ENCODE measurements at places on chromosomes 7 and 10. TPM values are rescaled to one million over a fixed set of nuclear protein-coding genes. Genes with fewer than 3 reads are reported as not detected.

DNA sequence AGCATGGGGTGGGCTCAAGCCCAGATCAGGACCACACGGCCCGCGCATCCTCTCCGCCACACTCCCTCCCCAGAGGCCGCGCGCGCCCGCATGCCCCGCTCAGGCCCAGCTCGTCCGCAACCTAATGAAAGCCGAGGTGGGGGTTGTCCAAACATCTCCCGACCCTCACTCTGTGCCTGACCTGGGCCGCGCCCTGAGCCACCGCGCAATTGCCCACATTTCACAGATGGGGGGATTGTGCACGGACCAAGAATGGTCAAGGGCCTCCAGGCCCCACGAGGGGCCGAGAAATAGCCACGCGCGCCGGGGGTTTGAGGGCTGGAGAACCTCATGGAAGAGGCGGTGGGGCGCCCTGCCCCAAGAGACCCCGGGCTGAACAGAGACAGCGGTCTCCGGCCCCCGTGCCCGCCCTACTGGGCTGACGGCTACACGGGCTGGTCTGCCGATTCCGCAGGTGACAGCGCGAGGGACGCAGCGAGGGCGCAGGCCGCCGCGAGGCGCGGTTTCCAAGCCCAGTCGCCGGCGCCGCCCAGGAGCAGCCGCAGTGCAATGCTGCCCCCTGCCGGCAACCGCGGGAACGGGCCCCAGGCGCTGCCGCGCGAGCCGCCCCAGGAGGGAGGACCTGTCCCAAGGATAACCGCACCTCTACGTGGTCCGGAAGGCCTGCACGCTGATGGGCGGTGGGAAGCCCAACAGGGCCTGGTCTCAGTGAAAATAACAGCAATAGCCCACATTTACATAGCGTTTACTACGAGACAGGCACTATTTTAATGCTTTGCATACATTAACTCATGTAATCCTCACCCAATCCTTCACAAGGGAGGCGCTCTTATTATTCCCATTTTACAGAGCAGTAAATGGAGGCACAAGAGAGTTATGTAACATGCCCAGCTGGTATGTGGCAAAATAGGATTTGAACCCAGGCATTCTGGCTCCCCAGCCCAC lies 10.5 kb upstream of the GRID1 start:
- DNase-seq: no peak

GRCh38 chr10:73772281-73773151 lies 9.3 kb upstream of the CHCHD1 start:
- no peak for DNase-seq

- no peak for DNase-seq
These were observed 480 bp downstream of the VPS50 start for GRCh38 chr7:93232673-93233018.

DNA sequence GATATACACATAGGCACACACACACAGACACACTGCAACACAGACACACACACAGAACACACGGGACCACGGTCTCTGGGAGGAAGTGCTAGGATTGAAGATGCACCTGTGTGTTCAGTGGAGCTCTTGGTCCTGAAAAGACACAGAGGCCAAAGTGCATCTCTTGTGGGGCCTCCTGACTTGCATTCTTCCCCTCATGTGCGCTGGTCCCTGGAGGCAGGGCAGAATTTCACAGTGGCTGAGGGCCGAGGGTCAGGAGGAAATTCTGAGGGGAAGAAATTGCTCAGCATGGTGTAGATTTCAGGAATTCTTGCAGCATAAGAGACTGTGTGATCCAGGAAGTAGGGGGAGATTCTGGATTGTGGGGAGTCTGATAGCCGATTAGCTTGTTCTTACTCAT lies 35.9 kb downstream of the WDFY4 start:
- DNase-seq: no peak

- no peak for DNase-seq
These were observed 17.3 kb downstream of the DAGLB start for GRCh38 chr7:6430271-6430940.

DNA sequence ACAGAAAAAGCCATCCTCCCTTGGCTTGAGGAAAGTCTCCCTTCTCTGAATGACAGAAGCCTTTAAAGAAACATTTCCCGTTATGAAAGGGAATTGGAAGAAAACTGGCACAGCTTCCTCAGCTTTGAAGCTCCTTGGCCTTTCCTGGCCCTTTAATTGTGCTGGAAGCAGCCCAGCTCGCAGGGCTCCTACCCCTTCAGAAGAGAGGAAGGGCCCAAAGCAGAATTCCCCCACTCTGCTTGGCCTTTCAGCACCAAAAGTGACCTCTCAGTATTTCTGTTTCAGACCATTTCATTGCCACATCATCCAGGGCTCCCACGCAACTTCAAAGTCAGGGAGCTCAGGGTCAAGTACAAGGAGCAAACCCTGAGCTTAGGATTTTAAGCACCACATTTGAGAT lies 4.2 kb downstream of the AFAP1L2 start:
- no peak for DNase-seq

DNA sequence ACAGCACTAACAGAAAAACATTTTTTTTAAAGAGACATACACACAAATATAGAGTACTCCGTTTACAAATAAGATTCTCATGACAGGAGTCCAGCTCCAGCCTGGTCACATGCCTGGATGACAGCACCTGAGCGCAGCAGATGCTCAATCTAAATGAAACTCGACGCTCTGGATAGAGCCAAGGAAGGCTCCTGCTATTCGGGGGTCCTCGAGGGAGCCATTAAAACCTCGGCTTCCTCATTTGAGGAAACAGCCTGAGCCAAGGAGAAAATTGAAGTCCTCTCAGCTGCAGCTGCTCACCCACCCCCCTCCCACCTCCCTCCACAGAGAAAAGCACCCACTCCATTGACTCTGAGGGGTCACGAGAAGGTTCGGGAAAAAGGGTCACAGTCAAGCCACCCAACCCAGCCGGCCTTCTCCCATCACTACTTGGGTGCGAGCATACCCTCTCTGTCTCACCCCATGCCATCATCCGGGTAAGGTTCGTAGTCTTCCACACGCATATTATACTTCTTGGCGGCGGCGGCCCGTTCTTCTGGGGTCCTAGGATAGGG lies 673 bp downstream of the NDUFB8 start:
- DNase-seq: no peak

- DNase-seq: no peak
These were observed 699.3 kb downstream of the INHBA start for GRCh38 chr7:41003611-41003940.

DNA sequence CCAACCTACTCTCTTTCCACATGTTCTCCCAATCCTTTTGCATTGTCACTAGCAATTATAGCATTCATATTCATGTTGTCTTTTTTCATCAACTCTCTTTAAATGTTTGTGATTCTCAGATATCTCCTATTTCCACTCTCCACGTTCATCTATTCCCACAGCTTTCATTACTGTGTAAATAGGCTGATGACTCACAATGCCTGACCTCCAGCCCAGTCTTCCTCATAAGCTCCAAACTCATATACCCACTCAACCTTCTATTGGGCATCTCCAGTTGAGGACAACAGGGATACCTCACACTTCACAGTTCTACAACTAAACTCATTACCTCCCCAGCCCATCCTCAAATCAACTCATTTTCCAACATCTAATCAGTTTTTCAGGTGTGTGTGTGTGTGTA lies 194.1 kb downstream of the DGKI start:
- no peak for DNase-seq

DNA sequence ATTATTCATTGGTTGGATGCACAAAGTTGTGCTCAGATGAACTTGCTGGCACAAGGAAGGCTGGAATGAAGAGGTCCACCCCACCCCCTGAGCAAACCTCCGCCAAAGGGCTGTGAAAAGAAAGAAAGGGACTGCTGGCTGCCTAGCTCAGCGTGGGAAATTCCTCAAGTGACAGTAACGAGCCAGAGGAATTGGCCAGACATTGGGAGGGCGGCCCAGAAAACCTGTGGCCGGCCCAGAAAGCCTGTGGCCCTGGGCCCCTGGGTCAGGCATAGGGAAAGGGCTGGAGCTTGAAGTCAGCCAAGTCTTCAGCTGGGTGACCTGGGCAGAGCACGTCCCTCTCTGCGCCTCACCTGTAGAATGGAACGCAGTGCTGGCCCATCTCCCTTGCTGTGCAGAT lies 30.6 kb upstream of the CTBP2 start:
- DNase-seq: no peak

DNA sequence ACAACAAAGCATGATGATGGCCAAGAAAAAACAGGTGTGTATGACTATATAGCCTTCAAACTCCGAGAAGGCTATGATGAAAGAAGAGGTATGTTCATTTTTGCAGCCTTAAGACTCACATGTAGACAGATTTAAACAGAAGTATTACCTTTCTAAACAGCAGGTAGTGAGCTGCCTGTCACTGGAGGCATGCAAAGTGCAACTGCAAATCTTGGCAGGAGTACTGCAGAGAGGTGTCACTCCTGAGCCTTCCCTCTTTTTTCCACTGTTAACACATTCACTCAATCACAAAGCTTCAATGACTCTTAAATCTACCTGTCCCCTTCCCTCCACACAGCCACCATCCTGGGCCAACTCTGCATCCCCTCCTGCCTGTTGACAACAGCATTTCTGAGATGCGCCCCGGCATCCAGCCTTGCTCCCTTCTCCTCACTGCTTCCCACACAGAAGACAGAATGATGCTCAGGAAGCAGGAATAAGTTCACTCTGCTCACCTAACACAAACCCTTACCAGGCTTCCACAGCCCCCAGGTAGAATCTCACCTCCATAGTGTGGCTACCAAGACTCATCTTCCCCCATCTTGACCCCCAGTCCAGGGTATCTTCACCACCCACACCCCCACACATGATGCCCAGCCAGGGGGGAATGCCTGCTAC lies 161.9 kb upstream of the ZMIZ1 start:
- DNase-seq: no peak

GRCh38 chr10:114471906-114472876 lies 67.9 kb upstream of the AFAP1L2 start:
- DNase-seq: no peak

- DNase-seq: no peak
These were observed 5.4 kb downstream of the ADAMTS14 start for GRCh38 chr10:70677620-70678249.

Gene CROT
- total RNA-seq: 66.0 TPM

Gene ZNRF2
- 40.0 TPM for total RNA-seq

DNA sequence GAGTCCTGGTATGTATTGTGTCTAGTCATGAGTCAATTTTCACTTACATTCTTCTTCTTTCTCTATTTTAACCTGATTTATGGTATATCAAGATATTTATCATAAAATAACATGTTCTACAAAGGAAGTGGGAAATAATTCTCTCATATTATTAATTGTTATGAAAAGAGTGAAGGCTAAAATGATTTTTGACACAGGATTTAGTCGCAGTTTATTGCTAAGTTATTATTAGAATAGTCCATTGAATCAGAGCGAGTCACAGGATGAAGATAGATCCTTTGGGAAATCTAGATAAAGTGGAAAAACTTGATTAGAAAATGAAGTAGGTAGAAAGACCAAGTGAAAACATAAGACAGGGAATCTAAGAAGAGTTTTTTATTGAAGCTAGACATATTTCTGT lies 184.3 kb upstream of the DGKB start:
- DNase-seq: no peak

DNA sequence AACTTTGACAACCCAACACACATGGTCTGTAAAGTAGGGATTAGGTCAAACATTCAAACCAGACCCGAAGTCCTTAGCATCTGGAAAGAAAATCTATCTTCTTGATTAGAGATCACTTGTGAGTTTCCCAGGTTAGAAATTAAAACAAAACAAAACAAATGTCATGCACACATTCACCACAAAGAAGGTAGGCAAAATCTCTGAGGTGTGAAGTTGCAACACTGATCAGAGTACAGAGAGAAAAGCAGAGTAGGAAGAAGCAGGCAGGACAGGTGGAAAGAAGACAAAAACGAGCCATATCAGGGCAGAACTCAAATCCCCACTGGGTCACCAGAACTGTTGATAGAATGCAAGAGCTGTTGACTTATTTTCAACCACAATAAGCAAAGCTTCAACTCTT lies 102.8 kb upstream of the THSD7A start:
- no peak for DNase-seq

DNA sequence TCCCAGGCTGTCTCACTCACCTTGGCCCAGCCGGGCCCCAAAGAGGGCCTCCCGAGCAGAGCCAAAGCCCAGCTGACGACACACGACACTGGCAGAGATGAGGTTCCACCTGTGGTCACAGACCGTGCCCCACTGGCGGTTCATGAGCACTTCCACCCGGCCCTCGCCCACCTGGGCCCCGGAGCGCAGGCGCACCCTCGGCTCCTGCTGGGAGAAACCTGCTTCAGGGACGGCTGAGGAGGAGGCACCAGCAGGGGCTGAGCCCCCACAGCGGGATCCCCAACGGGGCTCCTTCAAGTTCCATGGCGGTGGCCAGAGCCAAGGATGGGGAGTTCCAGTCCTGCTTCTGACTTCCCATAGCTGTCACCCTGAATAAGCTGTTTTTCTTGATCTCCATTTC lies 10.0 kb downstream of the LOXL4 start:
- DNase-seq: no peak

DNA sequence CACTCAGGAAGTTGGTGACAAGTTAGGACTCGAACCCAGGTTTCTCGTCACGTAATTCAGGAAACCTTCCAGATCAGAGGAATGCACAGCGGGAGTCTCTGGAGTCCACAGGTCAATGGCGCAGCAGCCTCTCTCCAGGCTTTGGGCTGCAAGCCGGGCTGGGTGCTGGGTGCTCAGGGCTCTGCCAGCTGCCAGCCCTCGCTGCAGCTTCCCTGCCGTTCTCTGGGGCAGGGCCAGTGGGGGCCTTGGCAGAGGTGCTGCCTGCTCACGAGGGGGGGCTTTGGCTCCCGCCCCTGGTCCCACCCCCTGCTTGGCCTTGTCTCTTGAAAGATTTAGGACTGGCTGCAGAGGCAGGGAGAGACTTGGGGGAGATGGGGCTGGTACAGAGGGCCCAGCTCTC lies at the start of gene TACR2:
Gene TACR2 (minus strand): TSS at position 224 of the 400 bp plus-strand sequence. CDS start 595 bp downstream, outside the sequence.
- no peak for DNase-seq

DNA sequence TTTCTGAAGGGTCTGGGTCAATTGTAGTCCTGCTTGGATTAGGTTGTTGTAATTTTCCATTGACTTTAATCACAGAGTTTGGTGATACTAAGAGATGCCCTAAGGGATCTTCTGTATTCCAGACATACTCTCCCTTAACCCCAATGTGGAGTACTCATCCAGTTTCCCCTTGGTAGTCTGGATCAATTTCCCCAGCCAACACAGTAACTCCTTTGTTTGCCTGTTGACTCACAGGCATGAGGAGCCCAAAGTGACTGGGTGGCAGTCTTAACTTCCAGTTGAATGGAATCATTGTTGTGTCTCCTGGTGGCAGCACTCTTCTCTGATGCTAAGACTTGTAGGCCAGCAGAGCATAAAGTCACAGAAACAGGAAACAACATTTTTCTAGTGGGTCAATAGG lies 41.5 kb upstream of the PIK3CG start:
- no peak for DNase-seq

Gene LRRN3
- 39.1 TPM for total RNA-seq

DNA sequence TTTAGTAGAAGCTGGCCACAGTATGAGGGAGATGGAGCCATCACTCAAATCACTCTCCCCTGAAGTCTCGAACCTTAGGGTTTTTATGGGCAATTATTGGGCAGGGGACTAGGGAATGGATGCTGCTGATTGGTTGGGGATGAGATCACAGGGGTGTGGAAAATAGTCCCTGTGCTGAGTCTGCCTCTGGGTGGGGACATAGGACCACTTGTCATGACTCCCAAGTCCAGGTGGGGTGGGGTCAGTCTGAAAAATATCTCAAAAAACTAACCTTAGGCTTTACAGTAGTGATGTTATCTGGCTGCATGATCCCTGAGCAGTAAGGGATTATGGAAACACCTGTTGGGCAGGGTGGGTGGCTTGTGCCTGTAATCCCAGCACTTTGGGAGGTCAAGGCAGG lies 98.6 kb downstream of the XRCC2 start:
- DNase-seq: no peak
